Immature natural killer cell (primary cell): ENCODE measurements at places on chromosomes 2 and 18. TPM values are rescaled to one million over a fixed set of nuclear protein-coding genes. Genes with fewer than 3 reads are reported as not detected.

Gene CDKL4
- not detected for polyA plus RNA-seq

Gene TUBA3E
- not detected for polyA plus RNA-seq

Gene TUBA4B
- not detected for polyA plus RNA-seq

DNA sequence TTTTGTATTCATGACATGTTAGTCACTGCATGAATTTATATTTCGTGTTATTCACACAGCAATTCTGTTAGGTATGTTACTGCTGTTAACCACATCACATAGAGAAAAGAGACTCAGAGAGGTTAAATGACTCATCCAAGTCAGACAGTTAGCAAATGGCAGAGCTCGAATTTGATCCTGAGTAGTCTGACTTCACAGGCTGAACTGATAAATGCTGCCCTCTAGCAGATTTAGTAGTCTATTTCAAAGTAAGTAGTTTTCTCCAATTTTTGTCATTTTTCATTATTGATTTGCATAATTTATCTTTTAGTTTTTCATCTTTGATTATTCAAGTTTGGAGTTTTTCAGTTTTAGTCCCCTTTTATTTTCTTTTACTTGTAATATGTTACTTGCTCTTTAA lies 58.3 kb downstream of the WDR7 start:
- H3K4me3 ChIP-seq, result no peak overlapping the region
- H3K27me3 ChIP-seq, result no peaks in the 10 kb centered on the region
- DNase-seq, result peak; percentile 40
- peaks cover 7% of the 10 kb centered on the region for H3K4me1 ChIP-seq
- peaks cover 10% of the 10 kb centered on the region for H3K36me3 ChIP-seq

DNA sequence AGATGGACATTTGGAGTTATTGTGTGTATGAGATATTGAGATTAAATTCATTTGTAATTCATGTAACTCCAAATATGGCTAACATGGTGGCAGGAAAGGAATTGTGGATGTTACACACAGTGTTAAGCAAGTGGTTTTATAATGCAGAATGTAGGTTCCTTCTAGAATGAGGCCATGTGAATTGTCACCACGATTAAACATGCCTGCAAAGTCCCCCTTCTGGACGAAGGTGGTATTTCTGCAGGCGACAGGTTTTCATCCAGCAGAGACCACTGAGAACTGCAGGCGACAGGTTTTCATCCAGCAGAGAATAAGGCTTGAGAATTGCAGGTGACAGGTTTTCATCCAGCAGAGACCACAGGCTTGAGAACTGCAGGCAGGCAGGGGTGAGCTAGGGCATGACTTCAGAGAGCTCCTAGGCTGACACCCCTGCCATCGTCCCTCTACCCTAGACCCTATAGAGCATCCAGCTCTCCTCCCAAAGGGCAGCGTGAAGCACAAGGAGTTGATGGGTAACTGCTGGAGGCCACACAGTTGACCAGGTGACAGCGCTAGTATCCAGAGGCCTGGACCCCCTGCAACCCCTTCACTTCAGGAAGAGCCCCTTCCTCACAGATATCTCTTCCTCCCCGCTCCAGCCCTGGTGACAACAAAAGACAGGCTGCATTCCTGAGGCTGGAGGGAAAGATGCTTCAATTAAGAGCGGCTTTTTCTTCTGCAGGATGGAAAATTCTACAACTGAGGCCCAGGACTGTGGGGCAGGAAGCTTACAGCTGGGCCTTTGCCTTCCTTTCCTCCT lies 175.8 kb downstream of the LOXHD1 start:
- H3K4me1 ChIP-seq, result peaks cover 9% of the 10 kb centered on the region
- H3K36me3 ChIP-seq, result no peaks in the 10 kb centered on the region
- H3K27me3 ChIP-seq, result peaks cover 4% of the 10 kb centered on the region

DNA sequence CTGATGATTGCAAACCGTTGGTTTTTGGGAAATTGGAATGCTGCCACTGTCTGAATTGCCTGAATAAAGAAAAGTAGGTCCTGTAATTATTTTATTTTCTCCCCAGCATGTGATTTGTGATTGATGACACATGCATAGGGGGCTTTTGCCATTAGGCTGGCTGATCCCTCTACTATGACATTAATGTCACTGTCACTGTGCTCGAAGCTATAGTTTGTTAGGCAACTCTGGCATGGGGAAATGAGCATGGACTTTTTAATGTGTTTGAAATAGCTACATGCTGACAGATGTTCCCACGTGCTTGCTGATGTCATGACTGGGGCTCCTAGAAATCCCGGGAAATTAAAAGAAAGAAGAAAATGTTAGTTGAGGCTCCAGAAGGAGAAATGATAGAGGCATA lies 99.1 kb downstream of the HRH4 start:
- H3K27me3 ChIP-seq, result peaks cover 10% of the 10 kb centered on the region
- H3K4me1 ChIP-seq, result no peaks in the 10 kb centered on the region
- no peak overlapping the region for H3K27ac ChIP-seq

DNA sequence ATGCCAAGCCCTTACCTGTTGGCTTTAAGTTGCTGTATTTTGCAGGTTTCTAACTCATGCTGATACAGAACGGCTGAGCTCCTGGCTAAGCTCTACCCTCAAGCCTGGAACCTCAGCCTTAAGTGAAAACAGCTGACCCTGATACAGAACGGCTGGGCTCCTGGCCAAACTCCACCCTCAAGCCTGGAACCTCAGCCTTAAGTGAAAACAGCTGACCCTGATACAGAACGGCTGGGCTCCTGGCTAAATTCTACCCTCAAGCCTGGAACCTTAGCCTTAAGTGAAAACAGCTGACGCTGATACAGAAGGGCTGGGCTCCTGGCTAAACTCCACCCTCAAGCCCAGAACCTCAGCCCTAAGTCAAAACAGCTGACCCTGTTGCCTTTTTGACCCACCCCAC lies 17.6 kb upstream of the DNER start:
- H3K4me1 ChIP-seq, result peaks cover 8% of the 10 kb centered on the region
- peaks cover 5% of the 10 kb centered on the region for H3K36me3 ChIP-seq
- H3K4me3 ChIP-seq, result no peak overlapping the region
- no peak for DNase-seq
- no peak overlapping the region for H3K27ac ChIP-seq

DNA sequence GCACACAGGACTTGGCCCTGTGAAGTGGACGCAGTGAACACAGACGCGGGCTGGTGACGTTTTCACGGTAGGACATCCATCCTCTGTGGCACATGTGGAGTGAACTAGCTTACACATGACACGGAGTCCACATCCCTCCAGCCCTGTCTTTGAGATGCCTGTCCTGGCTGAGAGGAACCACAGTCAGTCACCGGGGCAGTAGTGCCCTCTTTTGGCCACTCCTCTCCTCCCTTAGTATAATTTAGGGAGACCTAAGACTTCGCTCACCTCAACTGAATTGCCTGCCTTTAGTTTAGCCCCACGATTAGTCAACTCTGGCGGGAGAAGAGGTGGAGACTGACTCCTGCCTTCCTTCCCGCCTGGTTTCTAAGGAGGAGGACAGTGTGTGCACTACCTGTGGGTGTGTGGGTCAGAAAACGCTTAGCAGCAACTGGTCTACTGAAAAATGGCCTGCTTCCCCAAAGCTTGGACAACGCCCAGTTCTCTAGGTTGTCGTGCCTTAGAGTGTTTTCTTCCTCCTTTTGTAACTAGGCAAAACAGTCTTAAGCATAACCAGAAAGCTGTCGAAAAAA lies 70.6 kb downstream of the MBP start:
- peak overlapping the region; percentile 84 for H3K4me3 ChIP-seq
- H3K36me3 ChIP-seq, result peaks cover 38% of the 10 kb centered on the region
- H3K27ac ChIP-seq, result peak overlapping the region; percentile 99
- H3K4me1 ChIP-seq, result peaks cover 93% of the 10 kb centered on the region
- no peak for DNase-seq
